Activated CD8-positive, alpha-beta memory T cell treated with anti-CD3 and anti-CD28 coated beads for 4 hours (primary cell): ENCODE measurements at places on chromosomes 4 and X.

GRCh38 chrX:46582966-46583365 lies 9.4 kb downstream of the CHST7 start:
- no peak for DNase-seq

DNA sequence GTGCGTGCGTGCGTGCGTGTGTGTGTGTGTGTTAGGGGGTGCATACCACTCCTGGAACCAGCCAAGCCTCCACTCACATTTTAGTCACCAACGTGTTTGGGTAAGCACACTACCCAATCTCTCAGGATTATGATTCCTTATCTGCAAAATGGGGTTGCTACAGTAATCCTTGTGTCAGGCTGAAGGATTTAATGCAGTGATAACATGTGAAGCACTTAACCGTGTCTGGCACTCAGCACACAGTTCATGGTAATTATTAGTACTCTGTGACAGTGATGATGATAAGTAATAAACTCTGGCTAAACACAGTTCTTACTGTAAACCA lies 57.3 kb downstream of the CLDN22 start:
- no peak for DNase-seq

- no peak for DNase-seq
Observed at GRCh38 chrX:97199501-97199900, 315.8 kb downstream of the RPA4 start.

- no peak for DNase-seq
Observed at GRCh38 chr4:154119317-154119716, 330.4 kb upstream of the SFRP2 start.

GRCh38 chrX:18146954-18147353 lies 73.7 kb downstream of the BEND2 start:
- DNase-seq = no peak

GRCh38 chr4:113419631-113420030 lies 341.9 kb downstream of the CAMK2D start:
- DNase-seq = no peak

GRCh38 chr4:121721700-121722099 lies 24.9 kb upstream of the ANXA5 start:
- DNase-seq = no peak

GRCh38 chrX:53526999-53527398 lies 92.8 kb upstream of the HSD17B10 start:
- DNase-seq = no peak

GRCh38 chr4:22635692-22636091 lies 57.0 kb upstream of the GBA3 start:
- DNase-seq = no peak

DNA sequence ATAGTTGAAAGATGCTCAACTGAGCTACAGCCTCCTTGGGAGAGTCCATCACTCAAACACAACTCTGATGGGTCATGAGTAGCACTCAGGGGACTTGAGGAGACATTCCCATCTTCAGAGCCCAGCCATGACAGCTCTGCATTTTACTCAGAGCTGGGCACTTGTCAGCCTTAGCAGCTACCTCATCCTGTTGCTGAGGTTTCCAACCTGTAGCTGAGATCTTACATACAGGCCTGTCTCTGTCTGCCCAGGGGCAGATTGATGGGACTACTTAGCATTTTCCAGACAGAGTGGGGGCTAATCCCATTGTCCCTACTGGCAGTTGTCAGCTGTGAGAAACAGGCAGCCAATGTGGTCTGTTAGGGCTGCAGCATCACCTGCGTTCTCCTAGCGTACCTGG lies 3.5 kb downstream of the FHDC1 start:
- DNase-seq = no peak

DNA sequence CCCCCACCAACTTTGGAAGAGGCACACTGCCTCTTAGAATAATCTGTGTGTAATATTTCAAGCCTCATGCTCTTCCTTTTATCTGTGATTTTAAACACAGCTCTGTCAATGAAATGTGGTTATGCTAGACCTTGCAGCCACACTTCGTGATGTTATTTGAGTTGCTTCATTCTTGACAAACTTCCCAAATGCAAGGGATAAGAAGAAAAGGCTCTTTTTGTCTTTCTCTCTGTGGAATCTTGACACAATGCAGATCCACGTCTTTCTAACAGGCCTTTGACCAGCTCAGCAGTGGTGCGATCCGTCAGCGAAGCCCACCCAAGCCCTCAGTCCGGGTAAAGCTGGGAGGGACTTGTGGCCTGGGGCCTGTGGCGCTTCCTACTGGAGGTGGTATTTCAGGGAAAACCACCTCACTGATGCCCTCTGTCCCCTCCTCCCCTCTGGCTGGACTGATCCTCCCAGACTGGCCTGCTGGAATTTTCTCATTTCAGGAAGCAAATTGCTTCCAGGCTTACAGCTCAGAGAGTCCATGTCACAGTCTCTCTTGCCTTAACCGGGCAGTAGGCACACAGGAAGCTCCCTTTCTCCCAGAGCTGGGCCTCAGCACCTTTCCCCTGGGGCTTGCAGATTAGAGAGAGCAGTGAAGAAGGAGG lies 19.5 kb upstream of the CCKAR start:
- no peak for DNase-seq

- DNase-seq = no peak
Observed at GRCh38 chr4:160175064-160175643, 1072.3 kb downstream of the RAPGEF2 start.

GRCh38 chrX:132009350-132009749 lies 13.8 kb upstream of the STK26 start:
- DNase-seq = no peak

- DNase-seq = no peak
Observed at GRCh38 chr4:6620891-6621555, 19.5 kb upstream of the MRFAP1 start.

GRCh38 chrX:30495468-30495867 lies 82.1 kb downstream of the TASL start:
- DNase-seq = no peak

- no peak for DNase-seq
Observed at GRCh38 chr4:74480267-74480666, 35.3 kb downstream of the AREG start.

GRCh38 chr4:101019941-101020401 lies 327.4 kb downstream of the PPP3CA start:
- no peak for DNase-seq

- no peak for DNase-seq
Observed at GRCh38 chrX:129739578-129739977, 799 bp downstream of the XPNPEP2 start.

DNA sequence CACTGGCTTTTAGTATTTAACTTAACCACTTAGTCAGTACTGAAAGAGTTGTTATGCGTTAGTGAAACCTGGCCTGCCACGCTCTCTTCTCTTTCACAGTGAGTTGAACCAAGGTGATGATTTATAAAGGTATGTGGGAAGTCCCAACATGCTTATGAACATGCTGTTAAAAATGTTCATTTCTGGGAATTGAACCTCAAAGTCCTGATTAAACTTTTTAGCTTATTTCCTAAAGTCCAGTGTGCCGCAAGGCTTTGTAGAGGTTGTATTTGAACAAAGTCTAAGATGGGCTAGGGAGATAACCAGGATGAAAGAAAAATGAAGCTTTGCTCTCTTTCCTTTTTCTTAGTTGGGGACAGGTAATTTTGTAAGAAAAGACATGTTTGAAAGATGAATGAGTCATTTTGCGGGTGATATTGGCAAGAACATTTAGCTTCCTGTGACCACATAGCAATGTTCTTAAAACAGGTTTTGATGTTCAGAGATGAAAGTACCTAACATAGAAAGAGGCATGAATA lies 270.3 kb downstream of the DTHD1 start:
- DNase-seq = no peak

DNA sequence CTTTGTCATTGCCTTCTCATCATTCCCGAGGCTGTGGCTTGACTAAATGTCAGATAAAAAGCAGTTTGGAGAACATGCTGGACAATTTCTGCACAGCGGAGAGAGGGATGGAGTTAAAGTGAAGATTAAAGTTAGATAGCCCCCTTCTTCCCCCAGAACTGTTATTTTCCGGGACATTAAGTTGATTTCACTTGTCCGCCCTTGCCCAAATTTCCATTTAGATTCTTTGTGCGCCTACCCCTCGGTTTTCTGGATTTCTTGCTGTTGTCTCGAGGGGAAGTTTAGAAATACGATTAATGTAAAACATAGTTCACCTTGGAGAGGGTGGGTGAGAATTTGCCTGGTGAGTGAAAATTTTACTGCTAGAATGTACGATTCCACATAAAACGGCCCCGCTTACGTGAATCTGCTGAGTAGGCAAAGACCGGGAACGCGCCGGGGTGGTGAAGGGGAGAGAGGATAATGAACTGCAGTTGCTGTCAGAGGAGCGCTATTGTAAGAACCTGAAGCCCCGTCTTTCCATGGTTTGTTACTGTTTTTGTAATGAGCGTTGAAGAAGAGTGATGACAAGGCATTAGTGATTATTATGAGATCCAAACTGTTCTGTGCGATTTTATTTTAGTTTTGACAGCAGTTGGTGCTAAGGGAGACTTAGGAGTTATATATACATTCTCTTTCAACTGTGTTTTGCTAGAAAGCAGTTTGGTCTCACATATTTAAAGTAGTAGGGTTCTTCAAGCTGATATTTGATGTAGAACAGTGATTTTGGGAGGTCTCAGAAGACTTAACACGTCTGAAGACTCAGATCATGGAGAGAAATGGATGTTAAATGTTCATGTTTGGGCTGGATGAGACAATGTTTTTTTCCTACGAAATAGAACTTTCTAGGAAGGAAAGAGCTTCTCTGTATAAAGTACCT lies 73.0 kb downstream of the AFF1 start:
- DNase-seq = peak; percentile 13

GRCh38 chr4:120850018-120850599 lies 72.4 kb downstream of the PRDM5 start:
- no peak for DNase-seq

- no peak for DNase-seq
Observed at GRCh38 chr4:7993671-7994070, 54.0 kb upstream of the AFAP1 start.

DNA sequence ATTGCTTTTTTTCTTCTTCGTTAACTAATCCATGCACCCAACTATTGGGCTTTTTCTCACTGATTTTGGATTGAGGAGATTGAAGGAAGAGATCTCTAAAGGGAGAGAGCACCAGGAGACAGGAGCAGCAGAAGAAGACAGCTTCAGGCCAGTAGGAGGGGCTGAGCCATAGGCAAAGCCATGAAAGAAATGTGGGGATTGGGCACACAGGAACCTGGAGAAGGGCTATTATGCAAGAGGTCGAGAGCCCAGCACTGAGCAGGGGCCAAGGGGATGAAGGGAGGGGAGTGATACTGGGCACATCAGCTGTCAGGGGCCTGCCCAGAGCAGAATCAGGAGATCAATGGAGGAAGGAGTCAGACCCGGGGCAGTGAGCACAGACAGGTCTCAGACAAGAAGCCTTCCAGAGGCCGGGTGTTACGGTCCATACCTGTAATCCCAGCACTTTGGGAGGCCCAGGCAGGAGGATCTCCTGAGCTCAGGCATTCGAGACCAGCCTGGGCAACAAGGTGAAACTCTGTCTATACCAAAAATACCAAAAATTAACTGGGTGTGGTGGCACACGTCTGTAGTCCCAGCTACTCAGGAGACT lies 140.9 kb downstream of the BCOR start:
- no peak for DNase-seq

- DNase-seq = no peak
Observed at GRCh38 chr4:112517067-112517634, 1.2 kb upstream of the NEUROG2 start.

DNA sequence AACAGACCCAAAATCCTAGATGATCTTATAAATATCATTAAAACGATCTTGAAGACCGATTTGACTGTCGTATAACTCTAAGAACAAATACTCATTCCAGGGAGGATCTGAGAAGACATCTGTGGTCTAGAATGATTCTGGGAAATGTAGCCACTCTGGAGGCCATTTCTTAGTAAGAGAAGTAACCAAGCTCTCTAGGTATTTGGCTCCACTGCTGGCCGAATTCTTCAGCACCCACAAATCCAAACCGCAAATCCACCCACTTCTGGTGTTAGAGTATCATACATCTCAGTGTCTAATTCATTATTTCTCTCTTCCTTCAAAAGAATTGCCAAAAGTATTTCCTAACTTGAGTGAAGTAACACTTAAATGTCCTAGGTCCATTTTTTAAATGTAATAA lies 23.9 kb downstream of the KLHL5 start:
- no peak for DNase-seq

GRCh38 chr4:7426525-7427171 lies 8.1 kb downstream of the PSAPL1 start:
- no peak for DNase-seq

GRCh38 chr4:97493815-97494518 lies 649.3 kb downstream of the STPG2 start:
- DNase-seq = no peak

GRCh38 chr4:153645183-153645582 lies 38.9 kb upstream of the TLR2 start:
- DNase-seq = no peak

DNA sequence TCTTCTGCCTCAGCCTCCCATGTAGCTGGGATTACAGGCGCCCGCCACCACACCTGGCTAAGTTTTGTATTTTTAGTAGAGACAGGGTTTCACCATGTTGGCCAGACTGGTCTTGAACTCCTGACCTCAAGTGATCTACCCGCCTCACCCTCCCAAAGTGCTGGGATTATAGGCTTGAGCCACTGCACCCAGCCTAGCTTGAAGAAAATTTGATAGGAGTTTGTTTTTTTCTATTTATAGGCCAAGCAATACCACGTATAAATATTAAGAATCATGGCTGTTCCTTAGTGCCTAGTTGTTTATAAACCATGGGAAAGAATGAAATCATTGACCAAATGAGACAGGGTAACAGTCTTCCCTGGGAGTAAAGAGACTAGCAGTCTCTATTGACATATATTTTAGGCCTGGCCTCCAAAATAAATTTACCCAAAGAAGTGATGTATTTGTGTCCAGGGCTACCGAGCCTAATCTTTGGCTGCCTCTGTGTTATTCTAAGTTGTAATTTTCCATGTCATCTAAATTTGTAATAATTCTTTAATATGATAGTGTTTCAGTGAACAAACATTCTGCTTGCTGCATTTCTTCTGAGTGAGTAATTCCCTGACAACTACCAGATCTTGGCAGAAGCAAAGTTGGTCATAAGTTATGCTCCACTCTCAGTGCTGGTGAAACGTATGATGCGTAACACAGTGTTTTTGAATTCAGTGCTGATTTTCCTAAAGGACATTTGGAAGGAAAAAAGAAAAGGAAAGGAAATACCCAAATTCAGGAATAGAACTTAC lies 10.3 kb downstream of the PKD2 start:
- DNase-seq = no peak
